ENCODE measurements at places on chromosomes 12 and 14.
A peak's percentile ranks its signal among the peaks of the same experiment; 100 is the strongest.

GRCh38 chr12:9673404-9674225 lies 4.1 kb downstream of the CLEC2D start:
- DNase-seq: peak; percentile 71

GRCh38 chr12:28794211-28794610 lies 354.9 kb upstream of the FAR2 start:
- no peak for DNase-seq

GRCh38 chr12:31234053-31234840 lies 91.7 kb downstream of the SINHCAF start:
- DNase-seq: no peak

DNA sequence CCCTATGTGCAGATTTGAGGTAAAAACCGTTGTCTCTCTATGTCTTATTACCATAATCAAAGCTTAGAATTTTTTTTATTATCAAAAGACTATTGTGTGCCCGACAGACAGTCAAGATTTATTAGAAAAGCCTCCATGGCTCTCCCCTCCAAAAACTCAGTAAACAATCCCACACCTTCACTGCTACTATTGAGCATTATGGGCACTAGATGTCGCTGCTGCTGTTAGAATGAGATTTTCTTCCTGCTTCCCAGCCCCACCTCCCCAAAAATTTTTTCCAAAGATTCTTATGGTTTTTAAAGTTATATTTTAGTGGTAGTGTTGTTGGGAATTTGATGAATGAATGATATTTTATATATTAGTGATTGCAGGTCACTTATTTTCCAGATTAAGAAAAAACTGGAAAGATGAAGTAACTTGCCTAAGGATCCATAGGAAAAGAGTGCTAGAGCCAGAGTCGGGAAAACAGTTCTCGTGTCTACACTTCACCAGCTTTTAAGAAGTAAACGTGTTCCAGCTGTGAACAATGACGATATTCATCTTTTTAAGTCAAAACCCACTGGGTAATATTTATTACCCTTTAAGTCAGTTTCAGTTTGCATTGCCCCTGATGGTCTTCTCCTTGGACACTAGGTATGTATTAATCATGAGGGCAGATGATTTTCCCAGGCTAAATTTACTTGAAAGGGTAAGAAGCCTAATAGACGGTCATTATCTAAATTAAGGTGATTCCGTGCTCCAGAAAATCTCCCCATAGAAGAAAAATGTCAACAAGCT lies 12.2 kb upstream of the FOXG1 start:
- no peak for DNase-seq

DNA sequence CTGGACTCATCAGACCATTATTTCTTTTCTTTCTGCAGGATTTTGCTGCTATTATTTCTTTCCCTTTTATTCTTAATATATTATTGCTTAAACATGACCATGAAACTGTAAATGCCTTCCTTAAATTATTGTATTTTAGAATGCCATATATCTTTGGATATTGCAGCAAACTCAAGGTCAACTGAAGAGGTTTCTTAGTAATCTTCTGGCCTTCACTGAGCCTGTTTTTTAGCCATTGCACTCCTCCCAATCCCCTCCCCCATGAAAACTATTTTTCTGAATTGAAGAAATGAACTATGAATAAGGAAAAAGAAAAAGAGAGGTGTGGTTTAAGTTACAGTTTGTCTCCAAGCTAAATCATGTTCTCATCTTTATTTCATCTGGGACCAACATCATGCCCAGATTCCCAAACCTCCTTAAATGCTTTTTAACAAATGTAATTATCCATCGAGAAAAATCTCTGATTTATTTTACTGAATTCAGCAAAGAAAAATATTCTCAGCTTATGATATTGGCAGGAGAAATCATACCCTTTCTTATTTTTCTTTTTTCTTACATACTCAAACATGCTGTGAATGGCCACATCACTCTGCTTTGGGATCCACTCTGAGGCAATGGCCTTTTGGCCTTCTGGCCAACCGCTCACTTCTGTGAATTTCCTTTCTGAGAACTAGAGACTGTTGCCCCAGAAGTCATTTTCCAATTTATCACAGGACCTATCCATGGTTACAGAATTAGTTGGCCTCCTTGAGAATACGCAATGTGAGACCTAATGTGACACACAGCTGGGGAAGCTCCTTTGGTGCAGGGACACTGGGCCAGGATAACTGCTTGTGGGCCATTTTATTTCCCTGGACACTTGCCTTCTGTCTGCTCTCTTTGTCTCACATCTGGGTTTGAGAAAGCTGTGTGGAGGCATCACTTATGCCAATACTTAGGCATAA lies 50.9 kb downstream of the IGF1 start:
- DNase-seq: no peak

- DNase-seq: no peak
Observed at GRCh38 chr14:52363041-52363704, 49.1 kb downstream of the PTGER2 start.

GRCh38 chr14:104321088-104321801 lies 182.9 kb downstream of the KIF26A start:
- DNase-seq: no peak

GRCh38 chr12:19299765-19300164 lies 139.5 kb upstream of the AEBP2 start:
- DNase-seq: no peak

- no peak for DNase-seq
Observed at GRCh38 chr14:55000381-55000780, 26.5 kb downstream of the WDHD1 start.

DNA sequence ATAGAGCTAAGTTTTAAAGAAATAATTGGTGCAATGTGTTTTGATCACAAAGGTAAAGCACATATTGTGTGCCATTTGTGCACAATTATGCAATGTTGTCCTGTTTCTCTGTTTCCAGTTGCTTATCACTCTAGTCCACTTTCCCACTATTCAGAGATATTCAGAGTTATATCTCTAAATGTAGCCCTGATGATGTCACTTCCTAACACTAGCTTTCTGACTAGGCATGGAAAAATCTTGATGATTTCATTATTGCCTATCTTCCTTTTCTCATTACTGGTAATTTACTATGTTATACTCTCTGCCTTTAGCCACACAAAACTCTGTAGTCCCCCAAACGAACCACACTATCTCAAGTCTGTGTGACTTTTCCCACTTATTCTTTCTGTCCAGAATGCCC lies 221.2 kb downstream of the TRHDE start:
- DNase-seq: no peak

DNA sequence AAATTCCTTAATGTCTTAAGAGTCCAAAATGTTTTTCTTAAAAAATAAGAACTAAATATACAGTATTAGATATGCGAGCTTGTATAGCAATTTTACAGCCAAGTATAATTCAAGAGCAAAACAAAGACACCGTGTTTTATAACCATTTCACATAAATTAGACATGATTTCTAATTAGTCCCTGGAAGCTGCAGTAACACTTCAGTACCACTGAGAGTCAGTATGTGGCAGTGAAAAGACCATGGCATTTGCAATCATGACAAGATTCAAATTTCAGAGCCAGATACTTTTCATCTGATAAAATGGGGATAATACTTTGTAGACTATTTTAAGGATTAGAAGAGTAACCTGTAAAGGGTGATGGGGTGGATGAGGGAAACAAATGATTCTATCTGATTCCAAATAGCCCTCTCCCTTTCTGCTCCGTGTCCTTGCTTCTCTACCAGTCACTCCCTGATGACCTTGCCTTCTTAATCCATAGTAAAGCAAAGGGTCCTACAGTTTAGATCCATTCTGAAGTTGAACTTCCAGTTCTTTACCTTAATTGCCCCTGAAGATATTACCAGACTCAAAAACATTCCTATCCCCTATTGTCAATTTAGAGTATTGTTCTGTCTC lies 145.4 kb upstream of the ABCD2 start:
- DNase-seq: no peak

DNA sequence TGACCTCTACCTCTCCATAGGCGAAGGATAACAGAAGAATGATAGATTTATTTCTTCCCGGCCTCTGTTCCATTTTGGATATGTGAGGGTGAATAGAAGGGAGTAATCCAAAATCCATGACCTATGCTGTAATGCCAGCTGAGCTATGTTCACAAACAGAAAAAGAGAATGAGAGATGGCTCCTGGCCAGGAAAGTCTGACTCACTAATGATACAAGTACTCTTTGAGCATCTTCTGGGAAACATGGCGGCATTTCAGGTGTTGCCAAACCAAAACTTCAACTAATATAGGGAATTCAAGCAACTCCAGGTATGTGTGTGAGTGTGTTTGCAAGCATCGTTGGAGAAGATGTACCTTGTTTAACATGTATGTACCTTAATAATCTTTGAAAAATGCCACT lies 55.1 kb downstream of the MED13L start:
- DNase-seq: peak; percentile 28

GRCh38 chr12:24057920-24058476 lies 108.5 kb upstream of the SOX5 start:
- DNase-seq: no peak

DNA sequence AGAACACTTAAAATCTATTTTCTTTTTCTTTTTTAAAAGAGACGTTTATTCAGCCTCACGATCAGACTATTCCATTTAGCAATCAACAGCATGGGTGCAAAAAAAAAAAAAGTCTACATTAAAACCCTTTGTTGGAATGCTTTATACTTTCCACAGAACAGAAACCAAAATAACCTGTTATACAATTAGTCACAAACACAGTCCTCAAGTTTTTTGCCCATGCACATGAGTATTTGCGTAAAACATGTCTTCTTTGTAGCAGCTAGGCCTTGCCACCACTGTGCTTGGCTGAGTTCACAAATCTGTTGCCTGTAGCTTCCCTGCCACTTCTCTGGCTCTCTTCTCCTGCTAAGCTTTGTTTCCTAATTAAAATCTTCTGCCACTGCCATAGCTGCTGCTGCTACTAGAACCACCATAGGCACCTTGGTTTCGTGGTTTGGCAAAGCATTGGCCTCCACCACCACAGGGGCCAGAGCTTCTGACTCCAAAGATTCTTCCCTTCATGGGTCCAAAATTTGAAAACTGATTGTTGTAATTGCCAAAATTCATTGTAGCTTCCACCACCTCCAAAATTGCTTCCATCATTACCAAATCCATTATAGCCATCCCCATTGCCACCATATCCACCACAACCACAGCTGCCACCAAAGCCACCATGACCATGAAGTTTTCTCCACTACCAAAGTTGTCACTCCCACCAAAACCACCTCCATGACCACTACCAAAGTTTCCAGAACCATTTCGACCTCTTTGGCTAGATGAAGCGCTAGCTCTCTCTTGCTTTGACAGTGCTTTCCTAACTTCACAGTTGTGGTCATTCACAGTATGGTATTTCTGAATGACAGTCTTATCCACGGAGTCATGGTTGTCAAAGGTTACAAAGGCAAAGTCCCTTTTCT lies 38.1 kb downstream of the KLRG1 start:
- DNase-seq: peak; percentile 54

GRCh38 chr12:53485955-53486735 lies 13.1 kb downstream of the MAP3K12 start:
- no peak for DNase-seq

DNA sequence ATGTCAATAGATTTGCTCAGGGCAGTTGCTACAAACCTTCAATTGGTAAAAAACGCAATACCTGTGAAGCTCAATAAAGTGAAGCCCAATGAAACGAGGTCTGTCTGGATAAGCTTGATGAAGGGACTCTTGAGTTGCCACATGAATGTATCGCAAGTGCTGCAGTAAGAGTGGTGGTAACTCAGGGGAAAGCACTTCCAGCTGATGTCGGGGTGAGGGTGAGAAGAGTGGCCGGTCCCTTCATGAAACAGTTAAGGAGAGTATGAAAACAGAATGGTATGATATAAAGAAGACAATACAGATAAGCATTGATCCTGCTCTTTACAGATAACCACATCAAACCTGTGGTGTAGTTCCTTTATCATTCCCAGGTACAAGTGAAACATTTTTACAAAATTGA lies 83.4 kb upstream of the EVL start:
- no peak for DNase-seq

GRCh38 chr14:75088566-75089373 lies 19.3 kb downstream of the ZC2HC1C start:
- peak; percentile 8 for DNase-seq

GRCh38 chr12:93109551-93110203 lies 180.6 kb upstream of the EEA1 start:
- peak; percentile 54 for DNase-seq

DNA sequence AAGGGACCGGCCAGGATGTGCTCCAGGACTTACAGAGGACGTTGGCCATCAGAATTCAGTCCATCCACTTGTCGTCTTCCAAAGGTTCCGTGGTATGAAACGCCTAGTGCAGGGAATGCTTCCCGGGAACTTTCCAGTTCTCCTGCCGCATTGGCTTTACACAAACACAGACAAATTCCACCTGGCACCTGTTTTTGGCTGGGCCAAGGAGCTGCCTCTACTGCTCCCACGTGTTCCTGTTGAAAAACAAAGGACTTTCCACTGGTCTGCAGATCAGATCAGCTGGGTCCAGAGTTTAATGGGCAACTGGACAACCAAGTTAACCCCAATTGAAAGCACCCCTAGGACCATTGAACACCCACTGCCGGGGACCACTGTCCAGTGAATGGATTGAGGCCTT lies 28.0 kb upstream of the PWP1 start:
- DNase-seq: no peak

All from stimulated activated CD4-positive, alpha-beta T cell treated with anti-CD3 and anti-CD28 coated beads, Interleukin-2, amount 100 ng/mL, for 24 hours (primary cell).